ENCODE measurements at places on chromosomes 13 and 19.
A peak's percentile ranks its signal among the peaks of the same experiment; 100 is the strongest.

DNA sequence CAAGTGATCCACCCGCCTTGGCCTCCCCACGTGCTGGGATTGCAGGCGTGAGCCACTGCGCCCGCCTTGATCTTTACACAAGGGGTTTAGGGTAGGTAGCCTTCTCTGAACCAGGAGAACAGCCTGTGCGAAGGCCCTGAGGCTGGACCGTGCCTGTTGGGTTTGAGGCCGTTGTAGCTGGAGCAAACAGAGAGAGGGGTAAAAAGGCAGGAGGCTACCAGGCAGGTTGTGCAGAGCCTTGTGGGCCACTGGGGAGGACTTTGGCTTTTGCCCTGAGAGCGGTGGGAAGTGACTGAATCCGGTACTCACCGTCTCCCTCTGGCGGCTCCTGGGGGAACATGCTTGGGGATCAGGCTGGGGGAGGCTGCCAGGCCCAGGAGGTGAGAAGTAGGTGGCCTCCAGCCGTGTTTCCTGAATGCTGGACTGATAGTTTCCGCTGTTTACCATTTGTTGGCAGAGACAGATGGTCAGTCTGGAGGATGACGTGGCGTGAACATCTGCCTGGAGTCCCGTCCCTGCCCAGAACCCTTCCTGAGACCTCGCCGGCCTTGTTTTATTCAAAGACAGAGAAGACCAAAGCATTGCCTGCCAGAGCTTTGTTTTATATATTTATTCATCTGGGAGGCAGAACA is 24.6 kb downstream of the SPC24 start:
- no peak for DNase-seq

- DNase-seq: peak; percentile 53
These were observed 8.4 kb downstream of the PEAK3 start for GRCh38 chr19:2273356-2274184.

GRCh38 chr19:19031891-19032290 is 1.4 kb downstream of the SUGP2 start:
- DNase-seq: no peak

DNA sequence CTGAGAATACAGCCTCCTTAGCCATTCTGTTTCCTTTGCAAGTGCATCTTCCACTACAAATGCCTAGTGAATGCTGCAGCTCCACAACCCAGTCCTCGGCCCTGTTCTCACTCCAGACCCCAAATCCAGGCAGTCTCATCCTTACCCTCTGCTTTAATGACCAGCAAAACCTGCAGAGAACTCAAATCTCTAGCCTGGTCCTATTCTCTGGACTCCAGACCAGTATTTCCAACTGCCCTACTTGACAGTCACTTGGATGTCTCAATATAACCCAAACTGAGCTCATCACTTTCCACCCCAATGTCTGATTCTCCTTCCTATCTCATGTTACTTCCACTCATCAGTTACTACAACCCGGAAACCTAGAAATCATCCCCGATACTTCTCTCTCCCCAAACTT is 2.6 kb upstream of the EBPL start:
- DNase-seq: no peak

DNA sequence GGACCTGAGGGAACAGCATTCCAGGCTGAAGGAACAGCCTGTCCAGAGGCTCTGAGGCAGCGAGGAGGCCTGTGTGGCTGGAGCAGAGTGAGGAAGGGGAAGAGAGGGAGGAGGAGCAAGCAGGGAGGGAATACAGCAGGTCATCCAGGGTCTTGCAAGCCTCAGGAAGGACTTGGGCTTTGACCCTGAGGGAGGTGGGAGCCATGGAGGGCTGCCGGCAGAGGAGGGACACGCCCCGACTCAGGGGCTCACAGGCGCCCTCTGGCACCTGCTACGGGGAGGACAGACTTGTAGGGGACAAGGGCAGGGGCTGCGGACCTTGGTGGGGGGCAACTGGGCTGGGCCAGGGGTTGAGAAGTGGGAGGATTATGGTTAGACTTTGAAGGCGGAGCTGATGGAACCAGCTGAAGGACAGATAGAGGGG is 4.7 kb downstream of the TINCR start:
- DNase-seq: no peak

GRCh38 chr19:37997911-37998344 is 90.9 kb downstream of the SIPA1L3 start:
- no peak for DNase-seq

DNA sequence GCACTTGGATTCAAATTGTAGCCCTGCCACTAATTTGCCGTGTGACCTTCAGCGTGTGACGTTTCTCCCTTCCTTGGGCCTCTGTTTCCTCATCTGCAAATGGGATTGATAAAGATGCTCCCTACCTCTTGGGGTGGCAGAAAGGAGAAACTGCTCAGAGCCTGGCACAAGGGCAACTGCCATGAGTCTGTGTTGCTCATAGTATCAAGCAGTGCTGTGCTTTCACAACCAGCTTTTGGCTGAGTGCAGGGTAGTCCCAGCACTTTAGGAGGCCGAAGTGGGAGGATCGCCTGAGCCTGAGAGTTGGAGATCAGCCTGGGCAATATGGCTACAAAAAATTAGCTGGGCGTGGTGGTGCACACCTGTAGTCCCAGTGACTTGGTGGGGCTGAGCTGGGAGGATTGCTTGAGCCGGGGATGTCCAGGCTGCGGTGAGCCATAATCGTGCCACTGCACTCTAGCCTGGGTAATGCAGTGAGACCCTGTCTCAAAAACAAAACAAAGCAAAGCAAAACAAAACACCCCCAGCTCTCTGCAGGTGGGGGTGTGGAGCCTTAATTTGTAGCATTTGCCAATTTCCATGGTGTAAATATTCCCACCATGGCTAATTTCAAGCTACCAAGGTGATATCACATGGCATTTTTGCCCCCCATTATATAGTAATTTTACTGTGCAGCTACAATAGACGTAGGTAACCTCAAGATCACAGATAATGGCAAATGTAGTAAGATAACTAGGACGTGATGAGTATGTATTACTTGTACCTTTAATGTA is 1.6 kb upstream of the MARK4 start:
- DNase-seq: no peak

- DNase-seq: no peak
These were observed 1090.9 kb downstream of the PCDH9 start for GRCh38 chr13:66139250-66139649.

DNA sequence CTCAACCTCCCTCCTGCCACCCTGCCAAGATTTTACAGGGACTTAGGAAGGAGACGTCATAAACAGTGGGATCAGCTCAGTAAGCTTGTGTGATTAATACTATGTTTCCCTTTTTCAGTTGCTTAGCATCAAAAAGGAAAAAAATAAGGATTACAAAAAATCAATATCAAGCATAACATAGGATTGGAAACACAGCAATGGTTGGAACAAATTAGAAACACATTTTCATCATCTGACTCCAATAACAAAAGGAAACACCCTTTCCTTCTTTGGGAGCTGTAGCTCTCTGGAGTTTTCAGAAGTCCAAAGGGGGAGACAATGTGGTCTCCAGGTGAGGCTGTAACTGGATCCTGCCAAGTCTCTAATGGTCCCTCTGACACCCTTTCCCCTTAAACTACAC is 233.4 kb downstream of the B3GLCT start:
- peak; percentile 86 for DNase-seq

GRCh38 chr13:77919246-77919920 is 752 bp upstream of the EDNRB start:
- peak; percentile 76 for DNase-seq

- DNase-seq: no peak
These were observed 326.2 kb downstream of the GPC5 start for GRCh38 chr13:91724591-91724990.

DNA sequence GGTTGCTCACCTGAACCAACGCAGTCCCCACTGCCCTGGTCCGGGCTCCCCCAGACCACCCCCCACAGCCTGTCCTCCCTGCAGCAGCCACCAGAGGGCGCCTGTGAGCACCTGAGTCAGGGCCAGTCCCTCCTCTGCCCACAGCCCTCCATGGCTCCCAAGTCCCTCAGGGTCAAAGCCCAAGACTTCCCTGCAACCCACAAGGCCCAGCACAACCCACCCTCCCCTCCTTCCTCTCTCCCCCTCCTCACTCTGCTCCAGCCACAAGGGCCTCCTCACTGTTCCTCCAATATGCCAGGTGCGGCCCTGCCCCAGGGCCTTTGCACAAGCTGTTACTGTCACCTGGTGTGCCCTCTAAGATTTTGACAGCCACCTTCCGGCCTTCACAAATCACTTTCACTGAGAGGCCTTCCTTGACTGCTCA is 10.9 kb downstream of the GNA15 start:
- DNase-seq: no peak

GRCh38 chr13:26095338-26095737 is 43.5 kb upstream of the SHISA2 start:
- no peak for DNase-seq

DNA sequence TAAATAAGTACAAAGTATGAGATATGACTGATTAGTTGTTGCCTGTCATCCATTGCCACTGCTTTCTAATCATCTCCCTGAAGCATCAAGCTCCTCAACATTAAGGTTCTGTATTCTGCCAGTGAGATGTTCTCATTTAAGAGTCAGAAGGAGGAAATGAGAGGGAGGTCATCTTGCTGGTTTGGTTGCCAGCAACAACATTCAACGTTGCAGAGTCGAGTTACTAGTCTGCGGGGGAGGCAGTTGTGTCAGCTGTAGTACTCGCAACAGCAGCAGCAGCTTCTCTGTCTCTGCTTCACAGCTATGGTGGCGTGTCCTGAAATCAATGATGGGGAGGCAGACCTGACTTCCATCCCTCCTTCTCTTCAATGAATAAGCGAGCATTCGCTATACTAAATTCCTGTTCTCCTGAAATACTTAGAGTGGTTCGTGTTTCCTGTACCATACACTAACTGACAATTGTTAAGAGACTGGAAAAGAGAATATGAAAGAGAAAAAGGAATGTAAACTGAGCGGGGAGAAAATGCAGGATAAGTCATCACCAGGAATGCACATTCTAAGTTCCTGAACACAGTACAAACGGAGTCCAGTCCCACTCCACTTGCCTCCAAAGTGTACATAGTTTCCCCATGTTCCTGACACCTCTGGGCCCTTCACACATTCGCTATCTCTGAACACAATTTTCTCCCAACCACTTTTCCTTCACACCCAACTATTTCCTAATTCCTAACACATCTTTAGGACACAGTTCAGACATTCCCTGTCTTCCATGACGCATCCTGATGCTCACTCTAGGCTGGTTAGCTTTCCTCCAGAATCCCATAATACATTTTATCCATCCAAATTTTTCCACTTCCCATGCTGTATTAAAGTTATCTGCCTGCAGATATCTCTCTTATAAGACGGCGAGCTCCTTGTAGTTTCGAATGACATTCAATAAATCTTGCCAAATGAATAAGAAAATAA is 263.0 kb downstream of the KLF12 start:
- DNase-seq: no peak

DNA sequence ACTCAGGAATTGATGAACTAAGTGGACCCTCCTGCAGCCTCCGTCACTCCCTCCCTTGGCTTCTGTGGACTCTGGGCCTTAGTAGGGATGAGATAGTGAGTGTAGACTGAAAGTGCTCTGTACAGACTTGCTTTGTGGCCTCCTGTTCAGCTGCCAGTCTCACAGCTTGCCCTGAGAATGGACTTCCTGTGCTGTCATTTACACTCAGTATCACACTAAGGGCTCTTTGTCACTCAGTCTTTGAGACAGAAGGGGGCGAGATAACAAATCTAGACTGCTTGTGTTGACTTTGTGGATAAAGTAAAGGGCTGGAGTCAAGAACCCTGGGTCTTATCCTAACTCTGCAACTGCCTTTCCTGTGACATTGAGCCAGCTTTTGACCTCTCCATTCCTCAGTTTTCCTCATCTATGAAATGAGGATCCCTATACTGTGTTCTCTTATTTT is 21.0 kb upstream of the SPRY2 start:
- DNase-seq: no peak

DNA sequence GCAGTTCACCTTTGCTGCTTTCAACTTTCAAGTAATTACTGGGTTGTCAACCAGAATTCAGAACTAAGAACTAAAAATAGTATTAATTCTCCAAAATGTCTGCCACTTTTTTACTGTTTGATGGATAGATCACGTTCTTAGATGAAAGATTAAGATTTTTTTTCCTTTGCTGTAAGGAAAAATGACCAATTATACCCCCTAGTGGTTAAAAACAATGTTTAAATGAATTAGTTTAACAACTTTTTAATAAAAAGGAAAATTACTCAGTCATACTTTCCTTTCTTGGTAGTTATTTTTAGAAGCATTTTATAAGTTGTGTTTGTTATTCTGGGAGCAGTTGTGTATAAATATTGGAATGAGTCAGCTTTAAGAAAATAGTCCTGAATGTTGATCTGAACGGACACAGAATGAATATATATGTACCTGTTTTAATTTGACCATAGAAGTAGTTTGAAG is 4.6 kb downstream of the TM9SF2 start:
- DNase-seq: no peak

DNA sequence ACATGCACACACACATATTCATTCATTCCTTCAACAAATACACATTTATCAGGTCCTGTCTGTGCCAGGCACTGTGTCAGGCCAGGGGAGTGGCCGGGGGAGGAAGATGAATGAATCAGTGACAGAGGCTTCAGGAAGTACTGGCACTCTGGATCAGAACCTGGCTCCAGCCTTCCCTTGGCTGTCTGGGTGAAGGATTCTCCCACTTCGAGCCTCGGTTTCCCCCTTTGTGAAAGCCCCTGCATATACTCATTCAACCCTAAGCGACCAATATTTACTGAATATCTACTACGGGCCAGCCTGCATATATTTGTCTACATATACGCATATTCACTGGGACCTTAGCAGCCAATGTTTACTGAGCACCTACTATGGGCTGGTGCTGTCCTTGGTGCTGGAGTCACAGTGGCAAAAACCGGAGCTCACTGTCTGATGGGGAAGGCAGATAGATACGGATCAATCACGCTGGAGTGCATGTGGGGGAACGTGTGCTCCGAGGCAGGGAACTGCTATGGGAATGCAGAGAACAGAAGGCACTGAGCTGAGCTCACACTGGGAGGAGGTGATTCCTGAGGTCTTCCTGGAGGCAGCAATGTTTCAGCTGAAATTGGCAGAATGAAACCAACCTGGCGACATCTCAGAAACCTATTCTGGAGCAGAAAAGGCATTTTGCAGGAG is 636 bp upstream of the ZNF579 start:
- no peak for DNase-seq

DNA sequence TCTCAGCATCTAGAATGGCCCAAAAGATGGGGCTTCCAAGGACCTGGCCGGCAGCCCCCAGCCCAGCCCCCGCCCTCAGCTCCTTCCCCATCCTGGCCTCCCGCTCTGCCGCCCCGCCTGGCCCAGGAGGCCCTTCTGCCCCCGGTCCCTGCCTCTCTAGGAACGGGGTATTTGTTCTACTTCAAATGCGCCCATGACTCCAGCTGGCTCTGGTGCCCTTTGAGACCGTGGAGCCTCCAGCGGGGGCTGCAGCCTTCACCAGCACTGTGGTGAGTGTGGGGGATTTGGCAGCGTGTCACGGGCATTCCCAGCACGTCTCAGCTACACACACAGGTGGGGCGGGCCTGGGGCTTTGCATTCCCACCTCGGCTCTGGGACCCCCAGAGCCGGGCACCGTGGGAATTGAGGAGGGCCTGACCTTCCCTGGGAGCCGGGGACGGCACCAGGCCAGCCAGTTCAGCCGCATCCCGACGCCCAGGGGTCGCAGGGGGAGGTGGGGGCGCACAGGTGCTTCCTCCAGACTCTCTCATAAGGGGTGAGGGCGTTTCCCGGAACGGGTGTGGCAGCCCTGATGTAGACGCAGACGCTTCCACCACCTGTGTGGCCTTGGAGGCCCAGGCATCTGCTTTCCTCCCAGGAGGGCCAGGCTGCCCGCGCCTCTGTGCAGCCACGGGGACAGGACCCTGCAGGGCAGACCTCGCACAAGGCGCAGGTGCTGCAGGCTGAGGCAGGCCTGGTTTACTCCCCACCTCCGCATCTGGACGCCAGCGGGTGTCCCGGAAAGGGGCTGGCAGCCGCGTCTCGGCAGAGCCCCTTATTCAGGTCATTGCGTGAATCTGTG is 947 bp downstream of the ATP4B start:
- no peak for DNase-seq

- peak; percentile 53 for DNase-seq
These were observed 8.1 kb downstream of the TIMM29 start for GRCh38 chr19:10936661-10937084.
